Hair follicular keratinocyte (primary cell): ENCODE measurements at places on chromosomes 11 and 22. TPM values are rescaled to one million over a fixed set of nuclear protein-coding genes. Genes with fewer than 3 reads are reported as not detected.

The ABTB2 gene
- total RNA-seq, result 1.9 and 3.4 TPM in 2 replicates

The CCDC15 gene
- 2.6 and 11.2 TPM in 2 replicates for total RNA-seq

The PKDREJ gene
- under 0.01 TPM in 1 of 2 replicates, not detected in the other for total RNA-seq

The LSP1 gene
- total RNA-seq, result 0.19 TPM in 1 of 2 replicates, not detected in the other

The AMPD3 gene
- 5.7 and 13.4 TPM in 2 replicates for total RNA-seq

The SYCE3 gene
- total RNA-seq, result not detected in 2 replicates

The MRGPRF gene
- 0.30 and 0.47 TPM in 2 replicates for total RNA-seq

The CADM1 gene
- total RNA-seq, result 11.8 and 25.5 TPM in 2 replicates
